Camera-type eye (tissue), 1 donor: ENCODE measurements at places on chromosomes 7 and 10. TPM values are rescaled to one million over a fixed set of nuclear protein-coding genes. Genes with fewer than 3 reads are reported as not detected.

The CYP17A1 gene
- total RNA-seq: 0.33 TPM

The PHYHIPL gene
- total RNA-seq: 46.2 TPM

The DNAH11 gene
- 2.7 TPM for total RNA-seq

The C10orf67 gene
- total RNA-seq: 0.11 TPM

The PTPN12 gene
- 121 TPM for total RNA-seq

The C7orf33 gene
- total RNA-seq: 3.6 TPM
